Hepatic stellate cell (primary cell): ENCODE measurements at places on chromosomes 6 and 20.

- no peak for DNase-seq
These were observed 135.5 kb upstream of the TNFAIP3 start for GRCh38 chr6:137731600-137731959.

DNA sequence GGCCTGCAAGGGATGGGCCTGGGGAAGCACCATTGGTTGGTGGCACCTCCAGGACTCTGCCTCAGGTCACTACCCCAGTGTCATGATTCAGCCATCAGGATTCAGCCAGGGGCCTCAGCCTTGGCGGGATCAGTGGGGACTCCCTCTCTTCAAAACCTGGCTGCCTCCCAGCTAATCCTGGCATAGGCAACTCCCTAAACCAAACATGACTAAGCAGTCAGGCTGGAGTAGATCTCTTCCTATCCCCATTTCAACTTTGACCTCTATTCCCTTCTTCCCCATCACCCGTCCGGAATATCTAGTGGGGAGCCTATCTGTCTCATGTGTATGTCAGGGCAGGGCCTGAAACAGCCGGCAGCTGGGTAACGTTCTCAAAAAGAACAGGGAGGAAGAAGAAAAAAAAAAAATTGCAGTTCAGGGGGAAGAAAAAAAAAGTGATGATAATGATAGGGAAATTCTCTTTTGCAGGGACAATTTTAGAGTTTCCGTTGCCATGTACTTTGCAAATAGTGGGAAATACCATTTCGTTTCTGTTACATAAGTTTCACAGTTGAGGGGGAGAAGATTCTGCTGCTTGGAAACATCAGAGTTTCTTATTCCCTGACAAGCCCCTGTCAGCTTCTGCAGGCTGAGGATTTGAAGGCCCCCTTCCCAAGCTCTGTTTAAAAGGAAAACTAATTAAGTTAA is 4.1 kb upstream of the PREX1 start:
- DNase-seq, result peak; percentile 70

GRCh38 chr6:1311400-1312202 is at the start of gene FOXQ1:
TSS of gene FOXQ1 (plus strand) at chr6:1312098. CDS start at chr6:1312705, 607 bp downstream.
- no peak for DNase-seq

- DNase-seq, result no peak
These were observed 3.6 kb upstream of the SF3B5 start for GRCh38 chr6:144098993-144099392.

GRCh38 chr20:18718129-18718528 is 95.5 kb upstream of the SCP2D1 start:
- DNase-seq, result no peak

DNA sequence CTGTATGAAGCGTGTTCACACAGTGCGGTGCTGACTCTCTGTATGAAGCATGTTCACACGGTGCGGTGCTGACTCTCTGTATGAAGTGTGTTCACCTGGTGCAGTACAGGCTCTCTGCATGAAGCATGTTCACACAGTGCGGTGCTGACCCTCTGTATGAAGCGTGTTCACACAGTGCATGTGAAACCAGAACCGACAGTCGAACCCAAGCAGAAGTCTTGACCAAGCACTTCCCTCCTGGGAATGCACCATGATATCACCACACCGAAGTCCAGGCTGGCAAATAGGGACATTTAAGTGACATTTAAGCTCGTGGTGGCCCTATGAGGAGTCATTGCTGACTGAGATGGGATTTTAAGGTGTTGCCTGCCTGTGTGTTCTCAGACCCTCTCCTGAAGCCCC is 11.3 kb upstream of the SERPINB1 start:
- no peak for DNase-seq

DNA sequence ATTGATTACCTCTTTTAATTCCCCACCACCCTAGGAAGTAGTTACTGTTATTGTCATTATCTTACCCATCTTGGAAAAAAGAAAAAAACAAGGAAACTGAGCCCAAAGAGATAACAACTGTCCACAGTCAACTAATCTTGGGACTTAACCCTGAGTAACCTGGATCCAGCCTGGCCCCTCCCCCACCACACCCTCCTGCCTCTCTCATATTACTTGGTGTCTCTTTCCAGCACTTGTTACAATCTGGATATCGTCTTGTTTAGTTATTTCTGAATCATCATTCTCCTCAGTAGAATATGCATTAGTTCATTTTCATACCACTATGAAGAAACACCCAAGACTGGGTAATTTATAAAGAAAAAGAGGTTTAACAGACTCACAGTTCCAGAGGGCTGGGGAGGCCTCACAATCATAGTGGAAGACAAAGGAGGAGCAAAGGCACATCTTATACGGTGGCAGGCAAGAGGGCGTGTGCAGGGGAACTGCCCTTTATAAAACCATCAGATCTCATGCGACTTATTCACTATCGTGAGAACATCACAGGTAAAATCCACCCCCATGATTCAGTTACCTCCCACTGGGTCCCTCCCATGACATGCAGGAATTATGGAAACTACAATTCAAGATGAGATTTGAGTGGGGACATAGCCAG is 60.3 kb downstream of the LY86 start:
- DNase-seq, result no peak

GRCh38 chr6:25172819-25173218 is 106.4 kb upstream of the CARMIL1 start:
- DNase-seq, result peak; percentile 77

DNA sequence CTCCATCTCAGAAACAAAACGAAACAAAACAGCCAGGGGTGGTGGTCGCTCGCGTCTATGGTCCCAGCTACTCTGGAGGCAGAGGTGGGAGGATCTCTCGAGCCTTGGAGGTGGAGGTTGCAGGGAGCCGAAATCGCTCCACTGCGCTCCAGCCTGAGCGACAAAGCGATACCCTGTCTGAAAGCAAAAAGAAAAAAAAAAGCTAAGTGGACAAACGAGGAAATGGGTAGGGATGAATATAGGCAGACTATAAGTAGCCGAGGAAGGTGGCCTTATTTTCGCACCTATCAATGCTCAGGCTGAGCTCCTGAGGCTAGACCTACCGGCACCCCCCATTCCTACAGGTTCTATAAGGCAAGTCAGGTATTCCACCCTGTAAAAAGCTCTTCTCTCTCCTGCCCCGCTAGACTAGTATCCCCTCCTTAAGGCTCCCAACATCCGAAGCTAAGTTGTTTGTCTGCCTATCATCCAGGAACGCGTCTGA is 650 bp upstream of the CASP8AP2 start:
- peak; percentile 24 for DNase-seq

DNA sequence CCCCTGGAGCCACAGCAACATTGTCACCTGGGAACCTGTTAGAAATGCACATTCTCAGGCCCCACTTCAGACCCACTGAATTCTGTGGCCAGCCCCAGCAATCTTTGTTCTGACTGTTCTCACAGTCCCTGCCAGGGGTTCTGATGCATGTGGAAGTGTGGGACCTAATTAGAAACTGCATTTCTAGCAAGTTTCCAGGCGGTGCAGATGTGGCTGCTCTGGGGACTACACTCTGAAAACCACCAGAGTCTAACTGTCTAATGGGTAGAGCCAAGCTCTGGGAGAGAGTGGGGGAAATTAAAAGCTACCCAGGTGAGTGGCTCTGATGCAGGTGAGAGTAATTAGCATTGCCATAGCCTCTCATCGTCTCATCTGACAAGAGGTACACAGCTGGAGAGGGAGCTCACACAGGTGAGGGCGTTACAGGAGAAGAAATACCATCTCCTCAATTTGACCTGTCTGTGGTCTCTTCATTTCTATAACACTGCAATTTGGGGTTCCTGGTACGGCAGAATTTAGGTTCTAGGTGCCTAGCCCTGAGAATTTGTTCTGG is 66.0 kb downstream of the SNX5 start:
- DNase-seq, result no peak

DNA sequence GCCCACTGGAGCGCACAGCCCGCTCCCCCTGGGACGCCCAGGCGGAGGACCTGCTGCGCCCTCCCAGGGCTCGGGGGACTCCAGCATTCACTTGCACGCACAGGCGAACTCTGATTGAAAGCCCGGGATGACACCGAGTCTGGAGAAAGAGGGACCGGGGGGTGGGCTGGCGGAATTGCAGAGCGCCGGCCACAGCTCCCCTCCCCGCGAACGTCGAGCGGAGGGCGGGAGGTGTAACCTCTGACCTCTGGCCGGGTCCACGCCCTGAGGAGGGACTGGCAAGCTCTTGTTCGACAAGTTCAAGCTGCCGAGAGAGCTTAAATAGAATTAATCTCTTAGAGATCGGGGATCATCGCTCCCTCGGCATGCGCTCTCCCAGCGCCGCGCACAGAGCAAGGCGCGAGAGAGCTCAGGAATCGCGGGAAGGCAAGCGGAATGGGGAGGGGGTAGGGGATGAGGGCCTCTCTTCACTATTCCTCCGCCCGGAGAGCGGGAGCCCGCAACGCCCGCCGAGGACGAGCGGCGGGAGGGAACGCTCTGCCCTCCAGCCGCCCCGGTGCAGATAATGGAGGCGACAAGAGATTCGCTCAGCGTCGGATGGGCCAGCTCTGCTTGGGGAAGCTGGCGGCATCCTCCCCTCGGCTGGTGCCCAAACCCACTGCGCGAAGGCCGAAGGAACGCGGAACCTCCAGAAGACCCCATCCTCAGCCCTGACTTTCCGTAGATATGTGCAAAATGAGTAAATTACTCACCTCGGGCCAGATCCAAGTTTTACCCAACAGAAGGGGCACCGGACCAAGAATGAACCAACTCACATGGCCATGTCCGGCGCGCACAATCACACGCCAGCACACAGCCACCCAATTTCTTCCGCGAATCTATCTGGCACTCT is 761 bp upstream of the NR2E1 start:
- DNase-seq, result no peak

- no peak for DNase-seq
These were observed 107.6 kb downstream of the JAG1 start for GRCh38 chr20:10565922-10566897.

GRCh38 chr6:143123081-143123480 is 62.4 kb downstream of the AIG1 start:
- no peak for DNase-seq
